Activated T-helper 1 cell treated with anti-CD3 and anti-CD28 coated beads, Interleukin-12 subunit alpha, Interleukin-12 subunit beta, Interleukin-2, Interleukin-4 antibody, amounts not matched to agents 30 ng/mL and 10 ng/mL and 1 ng/mL, durations not matched to agents 14 hours and 24 hours and 36 hours (primary cell): ENCODE measurements at places on chromosomes 12 and 14.

GRCh38 chr14:101222362-101223070 is 319.0 kb upstream of the RTL1 start:
- DNase-seq = no peak
- no peak overlapping the region for H3K27ac ChIP-seq
- H3K4me1 ChIP-seq = no peaks in the 10 kb centered on the region
- H3K36me3 ChIP-seq = no peaks in the 10 kb centered on the region

DNA sequence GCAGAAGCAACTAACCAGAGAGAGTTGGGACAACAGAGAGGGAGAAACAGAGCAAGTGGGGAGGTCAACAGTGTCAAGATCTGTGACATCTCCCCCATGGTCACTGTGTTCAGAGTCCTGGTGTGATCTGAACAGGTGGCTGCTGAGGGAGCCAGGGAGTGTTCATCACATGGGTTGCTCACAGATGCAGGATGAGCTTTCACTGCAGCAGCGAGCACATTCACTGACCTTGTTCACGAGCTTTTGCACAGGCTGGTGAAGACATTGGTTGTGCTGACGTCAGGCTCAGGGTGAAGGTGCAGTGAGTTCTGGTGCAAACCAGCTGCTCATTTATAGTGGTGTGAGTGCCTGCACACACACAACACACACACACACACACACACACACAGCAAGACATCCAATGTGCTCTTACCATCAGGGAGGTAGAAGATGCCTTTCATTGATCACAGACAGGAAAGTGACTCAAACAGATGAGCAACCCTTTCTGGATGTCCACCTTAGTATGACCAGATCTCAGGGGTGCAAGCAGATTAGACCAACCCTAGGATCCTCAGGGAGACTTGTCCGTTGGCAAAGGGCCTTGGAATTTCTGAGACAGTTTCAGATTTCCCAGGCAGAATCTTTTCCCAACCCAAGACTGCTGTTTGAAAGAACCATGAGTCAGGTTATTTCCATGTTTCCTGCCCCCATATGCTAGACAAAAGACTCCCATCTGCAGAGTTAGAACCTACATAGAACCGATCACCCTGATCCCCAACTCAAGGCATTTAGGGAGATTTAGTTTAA is 44.3 kb upstream of the OR10AD1 start:
- H3K36me3 ChIP-seq = no peaks in the 10 kb centered on the region
- DNase-seq = no peak
- no peak overlapping the region for H3K27ac ChIP-seq
- H3K27me3 ChIP-seq = peaks cover 26% of the 10 kb centered on the region
- no peaks in the 10 kb centered on the region for H3K4me1 ChIP-seq

- H3K4me3 ChIP-seq = no peak overlapping the region
- no peak overlapping the region for H3K27ac ChIP-seq
- DNase-seq = no peak
- H3K27me3 ChIP-seq = peaks cover 2% of the 10 kb centered on the region
Measured at GRCh38 chr12:42463671-42464070, 125.9 kb downstream of the PRICKLE1 start.

- H3K4me3 ChIP-seq = no peak overlapping the region
- peaks cover 12% of the 10 kb centered on the region for H3K27me3 ChIP-seq
- H3K4me1 ChIP-seq = no peaks in the 10 kb centered on the region
Measured at GRCh38 chr14:72830356-72830755, 63.5 kb downstream of the DPF3 start.

GRCh38 chr14:99964979-99965378 is 100.2 kb upstream of the EVL start:
- DNase-seq = no peak
- H3K4me1 ChIP-seq = no peaks in the 10 kb centered on the region
- no peaks in the 10 kb centered on the region for H3K36me3 ChIP-seq

- no peaks in the 10 kb centered on the region for H3K36me3 ChIP-seq
- H3K4me3 ChIP-seq = no peak overlapping the region
- H3K27me3 ChIP-seq = no peaks in the 10 kb centered on the region
- H3K4me1 ChIP-seq = no peaks in the 10 kb centered on the region
- DNase-seq = no peak
Measured at GRCh38 chr14:83548061-83548839, 1981.7 kb upstream of the FLRT2 start.

DNA sequence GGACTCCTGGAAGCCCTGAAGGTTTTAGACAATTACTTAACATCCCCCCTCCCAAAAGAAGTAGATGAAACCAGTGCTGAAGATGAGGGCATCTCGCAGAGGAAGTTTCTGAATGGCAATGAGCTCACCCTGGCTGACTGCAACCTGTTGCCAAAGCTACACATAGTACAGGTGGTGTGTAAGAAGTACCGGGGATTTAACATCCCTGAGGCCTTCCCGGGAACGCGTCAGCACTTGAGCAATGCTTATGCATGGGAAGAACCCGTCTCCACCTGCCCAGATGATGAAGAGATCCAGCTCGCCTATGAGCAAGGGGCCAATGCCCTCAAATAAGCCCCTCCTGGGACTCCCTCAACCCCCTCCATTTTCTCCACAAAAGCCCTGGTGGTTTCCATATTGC is 10.6 kb upstream of the SPPL3 start:
- no peak overlapping the region for H3K4me3 ChIP-seq
- H3K27ac ChIP-seq = no peak overlapping the region
- H3K27me3 ChIP-seq = peaks cover 16% of the 10 kb centered on the region
- H3K4me1 ChIP-seq = no peaks in the 10 kb centered on the region
- H3K36me3 ChIP-seq = peaks cover 2% of the 10 kb centered on the region
- no peak for DNase-seq

- DNase-seq = no peak
- peaks cover 31% of the 10 kb centered on the region for H3K4me1 ChIP-seq
- no peak overlapping the region for H3K4me3 ChIP-seq
- H3K27ac ChIP-seq = no peak overlapping the region
- no peaks in the 10 kb centered on the region for H3K27me3 ChIP-seq
Measured at GRCh38 chr12:89051065-89051677, 301.1 kb downstream of the DUSP6 start.
